Activated T-cell treated with anti-CD3 and anti-CD28 coated beads, Interleukin-2, amount 50 U/mL, for 48 hours (primary cell): ENCODE measurements at places on chromosomes 11 and 22.

- no peak for DNase-seq
Observed at GRCh38 chr22:44436736-44437135, 61.3 kb downstream of the RTL6 start.

DNA sequence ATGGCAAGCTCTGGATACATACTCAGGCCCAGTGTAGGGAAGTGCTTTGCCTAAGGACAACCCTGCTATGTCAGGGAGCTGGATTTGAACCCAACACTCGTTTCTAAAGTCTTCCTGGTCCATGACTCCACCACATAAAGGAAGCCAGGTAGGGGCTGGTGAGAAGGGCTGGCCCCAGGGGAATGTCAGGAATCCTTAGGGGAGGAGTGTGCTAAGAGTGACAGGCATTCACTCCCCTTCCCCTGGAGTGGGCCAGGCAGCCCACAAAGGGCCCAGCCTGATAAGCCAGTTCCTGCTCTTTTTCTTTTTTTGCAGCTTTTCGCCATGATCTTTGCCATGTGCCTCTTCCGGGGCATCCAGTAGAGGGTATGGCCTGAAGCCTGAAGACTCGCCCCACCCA, 21.9 kb downstream of the TP53I11 start:
- no peak for DNase-seq

DNA sequence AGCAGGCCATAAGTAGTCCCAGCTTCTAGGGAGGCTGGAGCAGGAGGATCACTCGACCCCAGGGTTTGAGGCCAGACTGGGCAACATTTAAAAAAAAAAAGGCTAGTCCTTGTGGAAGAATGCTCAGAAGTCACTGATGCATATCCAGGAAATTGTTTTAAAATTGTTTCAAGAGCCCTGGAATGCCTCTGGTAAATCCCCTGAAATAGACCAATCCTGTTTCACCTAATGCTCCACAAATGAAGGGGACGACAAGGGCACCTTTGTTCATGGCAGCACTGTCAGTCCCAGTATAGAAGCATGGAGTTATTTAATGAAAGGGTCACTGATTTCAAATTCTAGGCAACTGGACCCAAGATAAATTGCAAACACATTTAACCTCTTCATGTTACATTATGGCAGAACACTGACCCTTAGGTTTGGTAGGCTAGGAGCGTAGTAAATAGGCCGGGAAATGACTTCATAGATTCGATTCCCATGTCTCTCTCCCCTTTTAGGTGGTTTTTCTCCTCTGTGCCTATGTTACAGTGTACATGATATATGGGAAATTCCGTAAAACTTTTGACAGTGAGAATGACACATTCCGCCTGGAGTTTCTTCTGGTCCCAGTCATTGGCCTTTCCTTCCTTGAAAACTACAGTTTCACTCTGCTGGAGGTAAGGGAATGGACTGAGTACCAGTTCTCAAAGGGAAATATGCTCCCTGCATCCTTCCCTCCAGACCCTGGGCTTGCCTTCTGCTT, 11.4 kb downstream of the KDELR3 start:
- no peak for DNase-seq

GRCh38 chr22:37930270-37930951, 23.0 kb downstream of the C22orf23 start:
- no peak for DNase-seq

DNA sequence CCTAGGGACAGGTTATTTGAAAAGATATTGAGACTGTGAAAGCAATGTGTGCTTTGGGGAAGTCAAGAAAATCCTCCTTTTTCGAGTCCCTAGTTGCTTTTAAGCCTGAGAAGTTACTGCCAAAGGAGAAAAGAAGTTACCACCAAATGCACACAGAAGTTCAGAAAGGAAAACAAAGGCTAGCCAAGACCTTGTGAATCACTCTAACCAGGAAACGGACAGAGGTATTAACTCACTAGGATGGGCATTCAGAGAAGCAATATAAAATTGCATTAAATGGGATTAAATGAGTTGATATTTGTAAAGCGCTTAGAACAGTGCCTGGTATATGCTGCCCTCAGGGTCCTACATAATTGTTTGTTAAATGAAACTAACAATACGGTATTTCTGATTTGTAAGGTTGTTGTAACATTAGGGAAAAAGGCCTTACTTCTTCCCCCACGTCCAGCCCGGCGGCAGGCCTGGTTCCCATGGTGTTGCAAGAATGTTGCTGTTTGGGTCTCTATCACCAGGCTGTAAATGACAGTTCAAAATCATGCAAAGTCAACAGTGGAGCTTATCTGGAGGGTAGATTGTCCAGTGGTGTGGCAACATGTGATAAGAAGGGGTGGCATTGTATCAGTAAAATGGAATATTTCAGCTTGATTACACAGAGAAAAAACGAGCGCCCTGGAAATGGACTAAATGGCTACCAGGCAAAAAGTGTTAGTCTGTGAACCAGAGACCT, 7.1 kb downstream of the TMA7B start:
- no peak for DNase-seq

DNA sequence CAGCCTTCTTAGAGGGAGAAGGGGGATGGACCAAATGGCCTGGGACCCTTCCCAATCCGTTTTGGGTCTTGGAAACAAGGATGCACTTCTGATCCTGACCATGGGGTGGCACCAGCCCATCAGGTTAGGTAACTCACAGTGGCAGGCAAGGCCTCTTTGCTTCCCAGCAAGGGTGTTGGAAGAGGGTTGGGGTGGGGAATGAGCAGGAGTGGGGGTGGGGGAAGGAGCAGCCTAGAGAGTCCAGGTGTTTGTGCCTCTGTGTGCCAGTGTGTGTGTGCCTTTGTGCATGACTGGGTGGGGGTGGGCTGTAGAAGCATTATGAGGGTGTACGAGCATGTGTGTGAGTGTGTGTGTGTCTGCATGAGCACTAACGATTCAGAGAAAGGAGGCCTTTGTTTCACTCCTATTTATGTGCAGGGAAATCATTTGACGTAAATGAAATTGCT, 213.1 kb downstream of the INSC start:
- peak; percentile 30 for DNase-seq

- no peak for DNase-seq
Observed at GRCh38 chr11:34671946-34672345, 51.1 kb downstream of the EHF start.

- peak; percentile 90 for DNase-seq
Observed at GRCh38 chr11:102452461-102453301, at the start of gene TMEM123. TMEM123 (minus strand) TSS chr11:102452765; CDS start chr11:102452623, 142 bp downstream.

DNA sequence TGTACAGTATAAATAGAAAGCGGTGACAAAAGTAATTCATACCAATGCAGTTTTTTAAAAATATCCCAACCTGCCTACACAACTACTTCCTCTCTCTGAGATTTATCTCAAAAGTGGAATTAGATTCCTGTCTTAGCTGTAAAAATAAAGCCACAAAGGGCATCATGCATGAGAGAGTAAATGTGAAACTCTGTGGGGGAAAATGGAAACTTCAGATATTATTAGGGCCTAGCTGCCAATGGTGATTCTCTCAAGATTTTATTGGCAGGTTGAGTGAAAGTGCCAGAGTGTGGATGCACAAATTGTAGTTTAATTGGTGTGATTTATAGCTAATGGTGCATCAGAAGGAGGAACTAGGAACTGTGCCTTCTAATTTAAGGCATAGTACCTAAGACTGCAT, 356.9 kb upstream of the CCDC90B start:
- DNase-seq, result no peak

DNA sequence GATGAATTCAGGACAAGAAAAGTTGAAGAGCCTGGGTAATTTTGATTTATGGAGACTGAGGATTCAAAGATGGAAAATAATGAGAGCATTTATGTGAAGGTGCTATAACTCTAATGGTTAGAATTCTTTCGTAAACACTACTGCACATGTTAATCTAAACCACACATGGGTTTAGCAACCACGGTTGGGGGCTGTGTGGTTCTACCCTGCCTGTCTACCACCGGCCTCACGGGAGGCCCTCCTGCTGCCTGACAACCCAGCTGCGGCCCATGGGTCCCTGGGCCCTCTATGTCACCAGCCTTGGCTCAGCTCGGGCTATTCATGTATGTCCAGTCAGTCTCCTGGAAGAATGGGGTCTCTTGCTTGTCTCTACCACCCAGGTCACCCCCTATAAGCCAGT, 68.5 kb upstream of the ARFGAP3 start:
- DNase-seq, result no peak

DNA sequence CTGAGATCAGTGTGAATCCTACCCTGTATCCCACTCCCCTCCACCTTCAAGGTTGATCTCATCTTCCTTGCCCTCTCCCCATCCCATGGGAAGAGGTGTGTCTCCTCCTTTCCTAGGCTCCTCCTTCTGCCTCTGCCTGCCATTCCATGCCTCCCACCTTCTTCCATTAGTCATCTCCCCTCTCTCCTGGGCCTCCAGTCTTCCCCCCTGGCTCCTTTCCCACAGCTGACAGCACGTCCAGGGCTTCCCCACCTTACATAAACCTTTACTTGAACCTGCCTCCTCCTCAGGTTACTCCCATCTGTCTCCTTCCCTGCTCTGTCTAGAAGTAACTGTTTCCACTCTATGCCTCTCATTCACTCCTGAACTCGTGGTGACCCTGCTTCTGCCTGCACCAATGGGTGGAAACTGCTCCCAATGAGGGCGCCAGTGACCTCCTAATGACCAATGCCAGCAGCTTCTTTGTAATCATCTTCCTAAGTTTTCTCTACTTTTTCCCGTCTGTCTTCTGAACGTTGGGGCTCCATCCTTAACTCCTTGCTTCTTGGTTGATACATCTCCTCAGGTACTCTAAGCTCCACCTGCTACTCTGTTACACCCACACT, 266.9 kb upstream of the NARS2 start:
- no peak for DNase-seq
